ENCODE measurements at places on chromosomes 1 and 21. TPM values are rescaled to one million over a fixed set of nuclear protein-coding genes. Genes with fewer than 3 reads are reported as not detected.
A peak's percentile ranks its signal among the peaks of the same experiment; 100 is the strongest.

- no peaks in the 10 kb centered on the region for H3K36me3 ChIP-seq
- no peak for DNase-seq
- no peaks in the 10 kb centered on the region for H3K4me1 ChIP-seq
- H3K27me3 ChIP-seq, result no peaks in the 10 kb centered on the region
Measured at GRCh38 chr21:45670731-45671130, 27.2 kb downstream of the PCBP3 start.

DNA sequence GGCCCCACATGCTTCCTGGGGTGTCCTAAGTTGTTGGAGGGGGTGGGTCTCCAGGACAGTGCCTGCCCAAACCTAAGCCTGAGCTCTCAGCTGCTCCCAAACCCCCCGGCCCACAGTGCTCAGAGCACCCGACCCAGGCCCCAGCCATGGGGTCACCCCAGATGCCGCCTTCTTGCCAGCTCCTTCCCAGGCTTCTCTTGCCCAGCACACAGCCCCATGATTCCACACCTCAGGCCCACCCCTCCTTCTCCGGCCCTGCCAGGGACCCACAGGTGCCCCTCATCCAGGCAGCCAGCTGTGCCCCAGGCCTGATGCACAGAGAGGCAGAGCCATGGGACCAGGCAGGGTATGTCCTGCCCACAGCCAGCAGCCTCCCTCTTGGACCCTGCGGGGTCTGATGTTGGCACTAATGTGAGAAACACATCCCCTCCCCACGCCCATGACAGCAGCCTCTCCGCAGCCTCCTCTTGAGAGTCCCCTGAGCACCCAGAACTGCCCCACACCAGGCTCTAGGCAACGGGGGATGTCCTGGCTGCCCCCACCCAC, 4.9 kb downstream of the WNT9A start:
- no peaks in the 10 kb centered on the region for H3K36me3 ChIP-seq
- peaks cover 7% of the 10 kb centered on the region for H3K4me1 ChIP-seq
- H3K27me3 ChIP-seq, result no peaks in the 10 kb centered on the region
- H3K4me3 ChIP-seq, result peak overlapping the region; percentile 16
- H3K27ac ChIP-seq, result peak overlapping the region; percentile 91

DNA sequence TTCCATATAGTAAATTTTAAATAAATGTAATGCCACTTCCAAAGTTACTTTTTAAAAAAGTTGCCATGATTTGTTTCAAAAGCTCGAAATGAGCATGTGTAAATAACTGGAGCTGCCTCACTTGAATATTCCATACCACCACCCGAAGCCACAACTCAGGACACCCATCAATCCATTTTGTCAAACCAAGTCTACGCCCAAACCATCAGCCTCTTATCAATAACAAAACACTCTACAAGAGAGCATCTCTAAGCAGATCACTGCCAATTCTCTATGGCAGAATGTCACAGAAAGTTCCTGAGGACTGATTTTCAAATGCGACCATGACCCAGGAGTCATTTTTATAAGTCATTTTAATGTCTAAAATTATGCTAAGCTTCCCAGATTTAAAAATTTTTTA, 4.5 kb downstream of the HNRNPR start:
- peaks cover 56% of the 10 kb centered on the region for H3K4me1 ChIP-seq
- H3K27me3 ChIP-seq, result no peaks in the 10 kb centered on the region
- DNase-seq, result no peak
- no peak overlapping the region for H3K27ac ChIP-seq

- no peak overlapping the region for H3K4me3 ChIP-seq
- H3K27me3 ChIP-seq, result no peaks in the 10 kb centered on the region
- no peak for DNase-seq
- no peaks in the 10 kb centered on the region for H3K4me1 ChIP-seq
Measured at GRCh38 chr21:15552914-15553494, 176.8 kb upstream of the USP25 start.

GRCh38 chr1:24919791-24920532, 10.1 kb downstream of the RUNX3 start:
- peak; percentile 84 for DNase-seq
- H3K27ac ChIP-seq, result no peak overlapping the region
- H3K4me3 ChIP-seq, result no peak overlapping the region
- no peaks in the 10 kb centered on the region for H3K27me3 ChIP-seq
- no peaks in the 10 kb centered on the region for H3K4me1 ChIP-seq
- no peaks in the 10 kb centered on the region for H3K36me3 ChIP-seq

CENPL gene
- total RNA-seq, result 7.8 TPM

FGR gene
- 6.6 TPM for total RNA-seq
